ENCODE measurements at places on chromosomes 4 and X. TPM values are rescaled to one million over a fixed set of nuclear protein-coding genes. Genes with fewer than 3 reads are reported as not detected.

The JAKMIP1 gene
- 9.0 TPM for total RNA-seq

The SPANXA1 gene
- total RNA-seq, result not detected

The NSUN7 gene
- 4.5 TPM for total RNA-seq

The KCNIP4 gene
- not detected for total RNA-seq

The LUZP4 gene
- total RNA-seq, result not detected

The CYTL1 gene
- not detected for total RNA-seq

The NEIL3 gene
- total RNA-seq, result 26.4 TPM

The CYBB gene
- total RNA-seq, result 0.39 TPM

Measured in activated T-cell treated with anti-CD3 and anti-CD28 coated beads, Interleukin-2, amount 50 U/mL, for 72 hours (primary cell).